Fibroblast of skin of left quadriceps (primary cell): ENCODE measurements at places on chromosomes 7 and 10.

DNA sequence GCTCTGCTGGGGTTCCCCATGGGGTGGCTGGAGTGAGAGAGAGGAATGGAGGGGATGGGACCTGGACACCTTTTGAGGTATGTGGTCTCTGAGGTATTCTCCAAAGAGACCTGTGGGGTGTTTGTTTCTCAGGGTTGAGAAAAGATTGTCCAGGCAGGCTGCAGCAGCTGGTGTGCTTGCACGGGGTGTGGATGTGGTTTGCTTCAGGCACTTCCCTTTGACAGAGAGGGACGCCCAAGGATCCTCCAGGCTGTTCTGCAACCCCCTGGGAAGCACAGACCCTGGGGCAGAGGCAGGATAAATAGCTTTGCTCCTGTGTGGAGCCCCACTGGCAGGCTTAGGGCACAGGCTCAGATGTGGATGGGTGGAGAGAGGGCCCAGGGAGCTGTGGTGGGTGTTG is 115.1 kb upstream of the AGK start:
- DNase-seq: no peak

GRCh38 chr7:116953372-116953905 is at the start of gene ST7:
Gene ST7 (plus strand): TSS chr7:116953501. CDS start chr7:116953541, 40 bp downstream.
- DNase-seq: peak; percentile 40

DNA sequence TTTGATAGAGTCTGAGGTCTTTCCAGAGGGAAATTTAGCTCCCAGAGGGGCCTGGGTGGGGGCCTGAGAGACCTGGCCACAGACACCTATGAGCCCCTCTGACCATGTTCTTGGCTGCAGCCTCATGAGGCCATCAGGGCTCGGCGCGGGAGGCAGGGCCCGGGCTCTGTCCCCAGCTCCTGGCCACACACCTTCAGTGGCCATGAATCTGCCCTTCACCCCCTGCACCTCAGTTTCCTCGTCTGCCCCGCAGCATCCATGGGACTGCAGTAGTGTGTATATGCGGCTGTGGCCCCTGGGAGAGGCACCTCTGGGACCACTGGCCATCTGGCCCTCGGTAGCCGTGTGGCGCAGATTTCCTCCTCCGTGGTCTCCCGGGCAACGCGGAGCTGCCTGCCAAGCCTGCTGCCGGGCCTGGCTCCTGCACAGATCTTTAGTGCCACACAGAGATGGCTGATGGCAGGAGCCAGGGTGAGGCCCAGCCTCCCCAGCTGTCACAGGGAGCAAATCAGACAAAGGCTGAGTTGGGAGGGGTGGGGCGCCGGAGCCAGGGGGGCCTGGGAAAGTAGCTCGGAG is 23.6 kb upstream of the ADCYAP1R1 start:
- DNase-seq: no peak

GRCh38 chr10:85362401-85362800 is 1004.2 kb downstream of the GRID1 start:
- no peak for DNase-seq

GRCh38 chr7:142332421-142332820 is 74.6 kb upstream of the PRSS58 start:
- DNase-seq: no peak

DNA sequence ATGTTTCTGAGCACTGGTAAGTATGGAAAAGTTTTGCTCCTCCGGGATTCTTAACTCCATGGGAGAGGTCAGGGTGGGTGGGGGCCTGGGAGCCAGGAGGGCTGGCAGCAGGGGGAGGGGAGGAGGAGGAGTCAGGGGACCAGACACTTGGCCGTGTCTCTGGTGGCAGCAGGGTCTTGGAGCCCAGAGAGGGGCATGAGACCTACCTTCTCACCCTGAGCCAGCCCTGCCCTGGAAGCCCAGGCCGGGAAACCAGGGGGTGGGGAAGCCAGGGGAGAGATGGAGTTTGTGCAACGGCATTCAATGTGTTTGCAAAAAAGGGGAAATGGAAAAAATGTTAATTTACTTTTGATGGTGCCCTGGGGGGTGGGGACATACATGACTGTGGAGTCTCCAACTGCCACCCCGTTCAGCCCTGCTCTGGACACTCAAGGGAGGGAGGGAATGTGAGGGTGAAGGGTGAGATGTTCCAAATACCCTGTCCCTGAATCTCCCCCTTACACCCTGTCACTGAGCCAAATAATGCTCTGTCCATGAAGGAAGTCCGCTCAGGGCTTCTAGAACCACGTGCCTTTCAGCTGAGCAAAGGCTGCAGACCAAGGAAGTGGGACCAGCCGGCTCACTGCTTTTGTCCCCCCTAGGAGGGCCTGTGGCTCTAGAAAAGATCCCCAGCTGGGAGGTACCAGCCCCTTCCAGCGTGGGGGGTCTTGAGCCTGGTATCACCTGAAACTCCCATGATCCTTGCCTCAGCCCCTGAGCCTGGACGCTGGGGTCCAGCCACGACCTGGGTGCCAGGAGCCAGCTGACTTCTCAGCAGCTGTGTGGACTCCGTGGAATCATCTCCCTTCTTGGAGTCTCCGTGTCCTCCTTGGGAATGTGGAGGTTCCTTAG is 48.3 kb downstream of the TMEM270 start:
- DNase-seq: no peak

DNA sequence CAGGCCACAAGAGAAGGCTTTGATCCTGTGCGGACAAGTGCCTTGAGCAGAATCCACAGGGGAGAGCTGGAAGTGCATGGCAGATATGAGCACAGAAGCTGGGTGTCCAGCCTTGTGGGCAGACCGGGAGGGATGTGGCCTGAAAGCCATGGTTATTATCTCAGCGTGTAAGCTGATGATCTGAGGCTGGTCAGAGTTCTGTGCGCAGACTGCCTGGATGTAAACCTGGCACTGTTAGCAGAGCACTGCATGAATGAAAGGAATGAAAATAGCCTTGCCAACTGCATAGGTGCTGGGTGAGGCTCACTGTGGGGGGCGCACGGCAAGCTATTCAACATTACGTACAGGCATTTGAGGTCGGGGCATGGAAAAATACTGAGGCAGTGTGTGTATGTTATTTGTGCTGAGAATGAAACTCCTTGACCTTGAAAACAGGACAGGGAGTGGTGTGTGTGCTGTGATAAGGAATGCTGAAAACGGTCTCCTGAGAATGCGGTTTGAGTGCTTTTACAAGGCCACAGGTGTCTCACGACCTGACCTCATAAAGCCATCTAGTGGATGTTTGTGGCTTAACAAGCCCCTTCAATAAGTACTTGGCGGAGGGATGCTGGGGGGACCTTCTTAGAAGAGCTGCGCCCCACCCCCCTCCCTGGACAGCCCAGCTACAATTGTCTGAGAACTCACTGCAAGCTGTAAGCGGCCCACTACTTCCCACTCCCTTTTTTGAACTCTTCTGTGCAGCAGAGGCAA is 18.7 kb downstream of the AKR1C1 start:
- no peak for DNase-seq

DNA sequence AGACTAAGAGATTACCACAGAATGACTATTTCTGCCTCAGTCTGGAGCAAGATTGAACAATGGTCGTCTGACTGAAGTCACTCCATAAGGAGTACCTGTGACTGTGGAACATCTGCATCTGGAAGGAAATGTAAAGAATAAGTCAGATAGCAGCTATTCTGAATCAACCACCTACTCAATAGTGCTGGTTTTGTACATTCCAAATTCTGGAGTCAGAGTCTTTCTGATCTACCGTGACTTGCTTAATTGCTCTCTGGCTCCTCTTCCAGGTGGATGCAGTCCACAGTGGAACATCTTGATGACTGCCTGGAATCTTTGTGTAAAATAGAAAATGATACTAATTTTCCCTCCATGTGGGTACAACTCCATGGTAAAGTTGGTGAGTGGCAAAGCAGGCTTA is 156.3 kb upstream of the SEMA3C start:
- no peak for DNase-seq

GRCh38 chr7:45915606-45916005 is 5.5 kb downstream of the IGFBP3 start:
- no peak for DNase-seq

GRCh38 chr7:48140001-48140681 is 31.1 kb upstream of the ABCA13 start:
- DNase-seq: no peak

DNA sequence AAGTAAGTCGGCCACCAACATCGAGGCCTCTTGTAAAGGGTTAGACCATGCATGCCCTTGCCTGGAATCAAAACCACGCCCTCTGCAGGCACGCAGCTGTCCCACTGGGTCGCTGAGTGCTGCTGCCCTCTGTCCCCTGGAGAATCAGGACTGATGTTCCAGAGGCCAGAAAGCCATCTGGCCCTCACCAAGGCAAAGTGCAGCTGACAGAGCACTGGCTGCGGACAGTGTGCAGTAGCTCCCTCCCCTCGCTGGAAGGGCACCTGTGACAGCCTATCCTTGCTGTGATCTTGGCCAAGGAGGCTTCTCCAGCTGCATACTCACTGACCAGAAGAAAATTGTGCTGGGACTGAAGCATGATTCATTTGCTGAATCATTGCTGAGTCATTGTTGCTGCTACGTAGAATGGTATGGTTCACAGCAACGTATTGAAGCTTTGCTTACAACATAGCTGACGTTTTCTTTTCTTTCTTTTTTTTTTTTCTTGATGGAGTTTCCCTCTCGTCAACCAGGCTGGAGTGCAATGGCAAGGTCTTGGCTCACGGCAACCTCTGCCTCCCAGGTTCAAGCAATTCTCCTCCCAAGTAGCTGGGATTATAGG is 30.4 kb downstream of the DDC start:
- DNase-seq: peak; percentile 85

DNA sequence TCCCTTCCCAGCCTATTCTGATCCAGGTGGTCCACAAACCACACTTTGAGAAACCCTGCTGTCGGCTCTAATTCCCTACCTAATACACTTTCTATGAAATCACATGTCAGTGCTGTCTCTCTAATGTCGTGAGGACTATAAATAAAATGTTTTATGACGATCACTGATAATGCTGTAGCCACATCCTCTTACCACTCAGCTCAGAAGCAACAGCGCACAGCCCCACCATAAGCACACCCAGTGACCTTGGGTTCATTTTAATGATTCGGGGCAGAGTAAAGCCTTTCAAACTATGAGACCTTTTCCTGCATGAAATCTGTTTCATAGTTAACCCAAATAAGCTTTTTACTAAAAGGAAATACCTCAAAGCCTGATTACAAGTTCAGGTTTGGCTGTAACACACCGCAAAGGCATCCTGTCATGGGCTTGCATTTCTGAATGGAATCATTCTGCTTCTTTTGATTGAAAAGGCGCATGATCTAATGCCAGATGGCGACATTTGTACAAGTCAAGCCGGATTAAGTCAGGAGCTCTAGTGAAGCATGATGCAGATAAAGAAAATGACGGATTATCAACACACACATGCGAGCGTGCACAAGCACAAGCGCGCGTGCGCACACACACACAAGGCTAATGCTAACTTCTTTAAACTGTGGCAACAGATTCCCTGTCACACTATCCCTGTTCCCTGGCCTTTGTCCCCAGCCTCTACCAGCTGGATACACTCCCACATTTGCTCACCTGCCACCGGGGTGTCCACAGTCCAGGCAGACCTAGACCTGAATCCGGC is 180.5 kb upstream of the PDE1C start:
- DNase-seq: no peak

GRCh38 chr10:122279725-122280141 is 8.6 kb downstream of the BTBD16 start:
- DNase-seq: no peak

- no peak for DNase-seq
These were observed 28.7 kb downstream of the CHST15 start for GRCh38 chr10:124064676-124065075.

- DNase-seq: no peak
These were observed 14.6 kb downstream of the GBX1 start for GRCh38 chr7:151152643-151153513.

- DNase-seq: no peak
These were observed 217.8 kb downstream of the DNAJB6 start for GRCh38 chr7:157554393-157555238.

- no peak for DNase-seq
These were observed 110.7 kb downstream of the ICA1 start for GRCh38 chr7:8151161-8151725.

- DNase-seq: peak; percentile 79
These were observed 3.9 kb downstream of the LSMEM1 start for GRCh38 chr7:112484671-112485167.

- no peak for DNase-seq
These were observed 107.3 kb downstream of the SMURF1 start for GRCh38 chr7:99036546-99037111.

- DNase-seq: no peak
These were observed 89.9 kb downstream of the REEP3 start for GRCh38 chr10:63611078-63611477.

DNA sequence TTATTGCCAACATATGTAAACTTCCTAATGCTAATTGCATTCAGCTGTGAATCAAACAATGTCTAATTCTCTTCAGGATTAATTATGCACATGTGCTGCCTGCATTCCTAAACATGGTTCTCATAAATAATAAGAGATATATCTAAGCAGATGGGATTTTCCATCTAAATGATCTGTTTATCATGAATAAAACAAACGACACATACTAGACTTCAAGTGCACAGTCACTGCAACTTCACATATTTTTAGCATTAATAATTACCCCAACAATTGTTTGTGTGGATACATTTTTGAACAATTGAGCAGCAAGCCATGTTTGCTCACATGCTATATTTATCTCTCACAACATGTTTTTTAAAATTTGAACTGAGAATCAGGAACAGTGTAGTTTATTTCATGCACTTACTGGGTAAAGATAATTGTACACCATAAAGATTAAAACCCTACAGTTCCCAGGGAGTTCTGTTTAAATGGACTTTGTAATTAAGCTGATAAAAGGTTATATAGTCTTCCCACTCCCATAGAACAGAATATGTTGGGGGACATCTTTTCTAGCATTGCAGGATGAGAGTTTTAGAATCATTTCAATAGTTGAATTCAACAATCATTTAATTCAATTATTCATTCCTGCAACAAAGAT is 378.5 kb downstream of the MDFIC start:
- DNase-seq: peak; percentile 63

DNA sequence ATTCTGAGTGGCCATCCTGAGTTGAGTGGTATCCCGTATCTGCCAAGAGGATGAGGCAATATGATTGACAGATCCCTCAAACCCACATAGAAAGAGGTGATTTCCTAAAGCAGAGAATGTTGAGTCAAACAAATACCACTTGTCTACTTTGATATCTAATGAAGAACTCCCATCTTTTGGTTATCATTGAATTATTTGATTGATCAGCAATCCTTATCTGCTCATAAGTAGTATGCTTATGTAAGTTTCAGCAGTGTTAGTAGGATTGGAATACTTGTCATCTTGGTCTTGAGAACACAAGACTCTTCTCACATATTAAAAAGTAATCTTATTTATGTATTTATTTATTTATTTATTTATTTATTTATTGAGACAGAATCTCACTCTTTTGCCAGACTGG is 147.3 kb downstream of the DPY19L1 start:
- DNase-seq: no peak

- DNase-seq: no peak
These were observed 96.5 kb upstream of the MACROH2A2 start for GRCh38 chr10:69955897-69956740.

GRCh38 chr7:47568547-47568946 is 13.4 kb downstream of the TNS3 start:
- DNase-seq: no peak
